ENCODE measurements at places on chromosomes 3 and 15.
A peak's percentile ranks its signal among the peaks of the same experiment; 100 is the strongest.

- DNase-seq = no peak
Observed at GRCh38 chr3:52836986-52837385, 2.2 kb upstream of the MUSTN1 start.

DNA sequence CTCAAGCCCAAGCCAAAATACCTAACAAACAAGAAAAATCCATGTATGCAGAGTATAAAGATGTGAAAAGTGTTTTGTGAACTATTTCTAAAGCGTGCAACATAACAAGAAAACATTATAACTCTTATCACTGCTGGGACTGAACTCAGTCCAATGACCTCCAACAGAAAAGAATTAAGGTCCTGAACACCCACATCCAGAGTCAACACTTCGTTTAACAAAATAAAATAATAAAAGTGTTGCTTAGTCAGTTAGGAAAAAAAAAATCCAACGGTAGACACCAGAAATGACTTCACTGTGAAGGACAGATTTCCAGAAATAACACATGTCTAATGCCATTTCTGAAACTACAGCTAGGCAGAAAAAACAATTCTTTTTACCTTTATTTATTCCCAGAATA is 28.0 kb downstream of the MB21D2 start:
- no peak for DNase-seq

- no peak for DNase-seq
Observed at GRCh38 chr15:92149465-92149864, 244.2 kb upstream of the ST8SIA2 start.

GRCh38 chr15:88628018-88628654 is 7.0 kb downstream of the AEN start:
- DNase-seq = no peak

- DNase-seq = no peak
Observed at GRCh38 chr15:70585707-70586034, 177.7 kb downstream of the UACA start.

GRCh38 chr3:105806359-105806758 is 62.5 kb downstream of the CBLB start:
- DNase-seq = peak; percentile 24

- no peak for DNase-seq
Observed at GRCh38 chr15:89118481-89118989, 30.3 kb downstream of the ABHD2 start.

- DNase-seq = no peak
Observed at GRCh38 chr15:29138260-29138659, 131.4 kb downstream of the NSMCE3 start.

DNA sequence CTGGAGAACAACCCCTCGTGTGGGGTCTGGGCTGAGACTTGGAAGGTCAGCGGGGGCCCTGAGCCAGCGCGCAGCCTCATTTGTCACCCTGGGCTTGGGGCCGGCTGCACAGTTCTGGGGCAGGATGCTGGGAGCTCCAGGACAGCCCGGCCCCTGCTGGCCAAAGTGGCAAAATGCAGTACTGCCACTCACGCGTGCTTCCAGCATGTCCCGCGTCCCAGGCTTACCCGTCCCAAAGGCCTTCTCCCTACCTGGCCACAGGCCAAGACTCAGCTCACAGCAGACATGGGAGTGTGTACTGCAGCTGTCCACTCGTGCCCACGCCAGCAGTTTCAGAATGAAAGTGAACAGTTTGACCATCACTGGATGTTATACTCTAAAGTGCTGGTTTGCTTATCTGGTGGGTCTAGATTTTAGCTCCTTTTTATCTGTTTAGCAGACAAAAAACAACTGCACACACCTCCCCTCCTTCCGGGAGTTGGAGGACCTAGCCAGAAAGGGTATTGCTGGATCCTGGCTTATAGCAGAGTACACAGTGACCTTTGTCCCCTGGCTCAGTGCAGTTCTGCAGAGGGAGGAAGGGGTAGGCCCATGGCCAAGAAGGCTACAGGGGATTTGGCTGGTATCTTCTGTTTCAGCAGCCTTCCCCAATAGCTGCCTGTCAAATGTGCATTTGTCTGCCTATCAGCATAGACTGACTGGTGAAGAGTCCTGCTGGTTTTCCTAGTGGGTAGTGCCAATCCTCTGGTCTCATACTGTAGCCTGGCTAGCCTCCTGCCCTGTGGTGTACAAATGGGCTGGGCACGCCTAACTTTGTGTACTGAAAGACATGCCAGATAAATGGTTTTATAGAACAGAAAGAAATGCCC is 23.2 kb upstream of the IP6K2 start:
- peak; percentile 87 for DNase-seq

- DNase-seq = no peak
Observed at GRCh38 chr15:42508263-42508690, 12.8 kb downstream of the SNAP23 start.

DNA sequence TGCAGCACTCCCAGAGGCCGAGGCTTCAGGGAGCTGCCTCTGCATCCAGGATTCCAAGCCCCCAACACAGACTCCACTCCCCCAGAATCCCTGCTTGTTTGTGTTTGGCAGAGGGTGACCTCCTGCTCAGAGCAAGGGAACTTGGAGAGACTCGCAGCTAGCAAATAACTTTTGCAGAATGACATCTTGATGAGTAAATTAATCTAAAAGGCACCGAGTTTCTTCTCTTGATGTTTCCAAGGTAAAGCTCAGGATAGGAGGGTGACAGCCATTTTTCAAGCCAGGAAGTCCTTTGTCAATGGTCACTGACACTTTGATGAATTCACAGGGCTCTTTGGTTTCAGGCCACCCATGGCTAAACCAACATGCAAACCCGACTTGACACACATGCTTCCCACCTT is 523.0 kb downstream of the NTRK3 start:
- no peak for DNase-seq

DNA sequence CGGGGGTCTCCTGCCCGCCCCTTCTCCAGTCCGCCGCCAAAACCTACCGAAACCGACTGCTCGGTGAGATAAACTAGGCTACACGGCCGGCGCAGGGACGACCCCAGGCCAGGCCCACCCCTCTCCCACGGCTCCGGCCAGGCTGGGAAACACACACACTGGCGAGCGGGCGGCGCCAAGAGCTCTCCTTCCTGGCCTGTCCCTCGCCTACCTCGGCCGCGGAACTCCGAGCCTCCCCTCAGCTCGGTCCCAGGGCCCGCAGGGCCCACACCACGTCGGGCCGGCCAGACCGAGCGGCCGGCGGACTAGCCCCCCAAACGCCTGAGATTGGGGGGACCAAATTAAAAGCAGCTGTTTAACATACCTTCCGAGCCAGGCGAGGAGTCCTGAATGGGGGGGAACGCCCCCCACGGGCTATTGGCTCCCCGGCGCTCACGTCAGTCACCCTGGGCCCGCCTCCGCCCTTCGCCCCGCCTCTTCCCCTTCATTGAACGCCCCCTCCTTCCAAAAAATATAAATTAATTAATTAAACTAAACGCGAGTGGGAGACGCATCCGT is 4.0 kb upstream of the SIN3A start:
- DNase-seq = peak; percentile 90

DNA sequence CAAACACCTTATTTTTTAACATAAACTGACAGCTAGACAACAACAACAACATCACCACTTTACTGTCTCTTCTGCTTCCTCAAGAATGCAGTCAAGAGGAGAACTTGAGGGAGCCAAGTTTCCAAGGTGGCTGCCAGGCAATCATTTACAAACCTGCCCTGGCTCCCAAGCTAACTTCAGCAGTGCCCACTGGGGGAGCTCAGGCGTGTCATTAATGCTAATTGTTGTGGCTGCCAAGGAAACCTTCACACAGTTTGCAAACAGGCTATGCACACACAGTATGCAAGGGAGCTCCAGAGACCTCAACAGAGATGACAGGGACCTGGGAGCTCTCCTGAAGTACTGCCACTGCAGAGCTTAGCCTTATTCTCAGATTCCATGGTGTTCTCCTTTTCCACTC is 2.1 kb downstream of the DZIP1L start:
- no peak for DNase-seq

GRCh38 chr15:100430411-100430810 is 88.6 kb upstream of the ADAMTS17 start:
- no peak for DNase-seq

GRCh38 chr15:74240002-74240568 is 4.0 kb downstream of the CCDC33 start:
- DNase-seq = no peak

DNA sequence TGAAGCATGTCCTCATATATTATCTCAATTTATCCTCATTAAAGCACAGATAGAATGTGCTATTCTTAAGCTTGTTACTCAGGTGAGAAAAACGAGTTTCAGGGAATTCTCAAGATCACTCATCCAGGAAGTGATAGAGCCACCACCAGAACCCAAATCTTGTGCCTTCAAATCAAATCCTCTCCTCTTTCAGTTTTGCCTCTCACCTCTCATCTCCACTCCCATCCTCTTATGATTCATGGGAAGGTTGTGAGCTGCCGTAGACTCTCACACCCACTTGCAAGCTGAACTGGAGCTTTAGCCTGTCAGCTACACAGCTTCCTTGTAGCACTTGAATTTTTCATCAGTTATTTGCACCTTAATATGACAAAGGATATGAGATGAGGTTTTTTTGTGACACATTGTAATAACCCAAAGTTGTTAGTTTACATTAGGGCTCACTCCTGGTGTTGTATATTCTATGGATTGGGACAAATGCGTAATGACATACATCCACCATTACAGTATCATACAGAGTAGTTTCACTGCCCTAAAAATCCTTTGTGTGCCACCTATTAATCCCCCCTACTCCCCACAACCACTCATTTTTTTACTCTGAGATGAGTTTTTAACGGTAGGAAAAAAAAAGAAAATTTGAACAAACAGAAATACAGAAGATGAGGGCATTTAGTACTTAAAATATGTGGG is 25.7 kb downstream of the GPR15 start:
- no peak for DNase-seq

DNA sequence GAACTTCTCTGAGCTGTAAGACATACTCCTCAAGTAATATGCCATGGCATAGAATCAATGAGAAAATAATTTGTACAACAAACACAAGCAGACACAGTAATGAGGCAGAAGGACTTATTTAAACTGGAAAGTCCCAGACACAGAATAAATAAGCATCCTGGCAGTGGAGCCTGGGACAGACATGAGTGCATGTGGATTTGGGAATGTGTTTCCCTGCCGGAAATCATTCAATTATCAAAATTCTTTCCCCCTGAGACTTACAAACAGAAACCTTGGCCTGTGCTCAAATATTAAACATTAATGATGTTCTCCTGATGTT is 520.1 kb downstream of the ROBO1 start:
- DNase-seq = no peak

- no peak for DNase-seq
Observed at GRCh38 chr3:74643636-74644035, 29.2 kb upstream of the CNTN3 start.

DNA sequence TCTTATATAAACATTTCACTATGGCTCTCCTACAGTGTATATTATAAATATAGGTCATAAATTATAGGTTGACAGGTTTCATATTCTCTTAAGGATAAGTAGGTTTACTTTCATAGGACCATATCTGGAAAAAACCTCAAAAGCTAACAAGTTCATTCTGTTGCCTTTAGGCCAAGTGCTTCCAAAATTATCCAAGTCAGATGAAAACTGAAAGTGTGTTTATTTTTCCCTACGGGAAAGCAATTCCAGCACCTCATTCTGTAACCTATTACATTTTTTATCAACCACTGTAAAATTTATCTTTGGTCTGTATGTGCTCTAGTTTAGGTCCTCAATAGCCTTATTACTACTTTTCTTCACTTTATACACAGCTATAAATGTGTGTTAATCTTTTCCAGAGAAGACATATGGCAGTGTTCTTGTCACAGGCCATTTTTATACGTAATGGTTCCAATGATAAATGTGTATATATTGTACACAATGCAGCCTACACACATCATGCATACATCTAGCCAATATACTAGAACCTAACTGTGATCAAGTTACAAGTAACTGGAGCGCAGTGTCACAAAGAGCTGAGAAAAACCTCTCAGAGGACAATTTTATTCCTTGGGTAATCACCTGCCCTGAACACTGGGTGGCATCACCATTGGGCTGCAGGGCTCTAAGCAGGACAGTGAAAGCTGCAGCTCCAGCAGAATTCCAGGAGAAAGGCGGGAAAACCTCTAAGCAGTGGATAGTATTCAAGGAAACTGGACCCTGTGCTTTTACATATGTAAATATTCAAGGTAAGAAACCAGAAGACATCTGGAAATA is 251.3 kb downstream of the CTNNB1 start:
- DNase-seq = no peak

GRCh38 chr3:129481766-129482332 is 41.8 kb downstream of the IFT122 start:
- DNase-seq = no peak

DNA sequence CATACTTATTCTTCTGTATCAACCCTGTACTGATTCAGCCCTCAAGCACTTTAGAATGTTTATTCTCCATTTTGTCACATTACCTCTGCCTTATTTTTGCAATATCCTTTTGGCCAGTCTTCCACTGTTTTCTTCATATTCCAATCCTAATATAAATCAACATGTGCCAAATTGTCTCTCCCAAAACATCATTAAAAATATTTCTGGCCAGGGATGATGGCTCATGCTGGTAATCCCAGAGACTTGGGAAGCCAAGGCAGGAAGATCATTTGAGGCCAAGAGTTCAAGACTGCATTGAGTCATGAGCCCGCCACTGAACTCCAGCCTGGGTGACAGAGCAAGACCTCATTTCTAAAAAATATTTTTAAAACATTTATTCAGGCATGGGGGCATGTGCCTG is 641.4 kb upstream of the CBLB start:
- no peak for DNase-seq

DNA sequence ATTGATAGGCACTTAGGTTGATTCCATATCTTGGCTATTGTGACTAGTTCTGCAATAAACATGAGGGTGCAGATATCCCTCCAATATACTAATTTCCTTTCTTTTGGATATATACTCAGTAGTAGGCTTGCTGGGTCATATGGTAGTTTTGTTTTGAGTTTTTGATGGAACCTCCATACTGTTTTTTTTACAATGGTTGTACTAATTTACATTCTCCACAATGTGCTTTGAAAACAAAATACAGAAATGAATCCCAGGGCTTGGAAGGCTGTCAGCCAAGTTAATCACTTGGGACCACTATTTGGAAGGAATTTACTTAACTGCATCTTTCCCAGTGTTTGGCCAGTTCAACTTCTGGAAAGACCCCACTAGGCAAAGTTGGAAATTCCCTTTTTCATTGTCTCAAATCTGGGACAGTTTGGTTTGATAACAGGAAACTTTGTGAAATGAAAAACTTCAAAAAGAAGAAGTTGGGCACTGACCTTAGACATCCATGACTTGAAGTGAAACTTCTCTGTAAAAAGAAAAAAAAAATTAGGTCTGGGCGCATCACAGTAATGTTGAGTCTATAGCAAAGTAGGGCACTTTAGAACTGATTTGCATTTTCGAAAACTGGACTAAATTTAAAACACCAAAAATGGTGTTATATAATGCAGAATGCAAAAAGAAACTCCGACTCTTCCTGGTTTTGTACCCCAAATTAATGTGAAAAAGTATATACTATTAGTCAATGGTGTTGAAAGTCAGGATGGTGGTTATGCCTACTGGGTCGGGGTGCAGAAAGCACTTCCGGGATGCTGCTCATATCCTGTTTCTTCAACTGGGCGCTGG is 6.0 kb downstream of the CTSH start:
- peak; percentile 69 for DNase-seq

- no peak for DNase-seq
Observed at GRCh38 chr3:102529452-102529851, 94.6 kb downstream of the ZPLD1 start.

Measured in GM13976 (cell line).